Activated CD8-positive, alpha-beta T cell treated with anti-CD3 and anti-CD28 coated beads for 36 hours (primary cell): ENCODE measurements at places on chromosomes 16 and 17.

DNA sequence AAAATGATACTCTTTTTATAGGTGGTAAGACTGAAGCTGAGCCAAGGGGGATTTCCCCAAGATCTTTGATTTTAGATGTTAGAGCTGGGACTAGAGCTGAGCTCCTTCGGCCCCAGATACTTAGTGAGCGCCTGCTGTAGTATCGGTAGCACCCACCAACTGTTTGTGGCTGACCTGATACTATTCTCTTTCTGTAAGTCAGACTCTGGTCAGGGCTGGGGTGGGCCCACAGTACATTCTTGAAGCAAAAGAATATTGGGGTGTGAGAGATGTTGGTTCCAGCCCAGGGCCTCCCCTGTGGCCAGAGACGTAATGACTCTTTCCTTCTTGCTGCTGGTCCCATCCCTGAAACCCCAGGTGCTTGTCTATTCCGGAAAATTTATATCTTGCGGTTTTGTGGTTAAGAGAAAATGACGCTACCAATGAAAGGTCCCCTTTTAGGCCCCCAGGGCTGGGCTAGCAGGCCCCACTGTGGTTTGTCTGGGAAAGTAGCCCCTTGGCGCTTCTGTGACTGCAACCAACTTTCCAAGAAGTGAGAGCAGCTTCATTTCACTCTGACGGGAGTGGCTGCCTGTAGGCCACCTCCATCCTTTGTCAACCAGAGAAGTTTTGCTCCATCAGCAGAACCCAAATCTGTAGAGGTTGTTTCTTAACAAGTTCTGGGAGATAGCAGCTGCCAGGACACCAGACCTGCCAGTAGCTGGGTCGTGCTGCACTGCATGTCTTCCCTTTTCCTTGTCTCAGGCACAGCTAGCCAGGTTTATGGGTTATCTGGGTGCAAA lies 86.4 kb upstream of the LGALS9 start:
- peak; percentile 96 for DNase-seq
- peaks cover 3% of the 10 kb centered on the region for H3K36me3 ChIP-seq
- H3K4me1 ChIP-seq, result peaks cover 65% of the 10 kb centered on the region

DNA sequence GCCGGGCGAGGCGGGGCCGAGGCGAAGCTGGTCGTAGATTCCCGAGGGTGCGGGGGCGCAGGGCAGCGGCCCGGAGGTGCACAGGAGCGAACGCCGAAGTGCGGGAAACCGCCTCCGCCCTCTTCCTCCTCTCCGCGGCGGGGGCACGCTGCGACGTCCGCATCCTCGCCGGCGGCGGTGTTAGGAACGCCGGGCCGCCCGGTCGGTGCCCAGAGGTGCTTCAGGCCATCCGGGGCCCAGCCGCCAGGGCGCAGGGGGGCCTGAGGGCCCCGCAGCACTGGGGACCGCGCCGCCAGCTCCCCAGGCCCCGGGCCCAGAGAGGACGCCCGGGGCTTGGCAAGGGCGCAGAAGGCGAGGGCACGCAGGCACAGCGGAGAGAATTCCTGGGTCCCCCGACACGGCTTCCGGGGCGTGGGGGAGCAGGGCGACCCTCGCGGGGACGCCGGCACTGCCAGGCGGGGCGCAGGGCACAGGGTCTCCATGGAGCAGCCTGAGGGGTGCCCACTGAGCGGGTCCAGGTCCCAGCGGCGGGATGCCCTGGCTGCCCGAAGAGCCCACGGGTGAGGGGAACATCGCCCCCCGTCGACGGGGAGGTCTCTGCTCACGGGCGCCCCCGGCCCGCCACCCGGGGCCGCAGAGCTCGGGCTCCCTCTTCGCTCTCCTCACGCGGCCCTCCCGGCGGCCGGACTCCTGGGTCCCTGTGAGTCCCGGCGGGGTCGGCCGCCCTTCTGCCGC lies 576 bp downstream of the EPOP start:
- peak; percentile 52 for DNase-seq
- peaks cover 22% of the 10 kb centered on the region for H3K27me3 ChIP-seq
- H3K4me1 ChIP-seq, result peaks cover 41% of the 10 kb centered on the region
- H3K36me3 ChIP-seq, result peaks cover 17% of the 10 kb centered on the region

GRCh38 chr17:19911033-19911432 lies 43.3 kb upstream of the ULK2 start:
- no peak for DNase-seq
- H3K4me1 ChIP-seq, result no peaks in the 10 kb centered on the region
- no peak overlapping the region for H3K4me3 ChIP-seq
- peak overlapping the region; percentile 10 for H3K27ac ChIP-seq

- no peaks in the 10 kb centered on the region for H3K36me3 ChIP-seq
- H3K27me3 ChIP-seq, result peaks cover 22% of the 10 kb centered on the region
Observed at GRCh38 chr17:81381632-81382577, 13.4 kb upstream of the BAHCC1 start.

- H3K27me3 ChIP-seq, result no peaks in the 10 kb centered on the region
- no peak for DNase-seq
- no peak overlapping the region for H3K4me3 ChIP-seq
Observed at GRCh38 chr16:24773771-24774427, 44.4 kb downstream of the TNRC6A start.

GRCh38 chr17:48486557-48486956 lies 44.3 kb downstream of the HOXB1 start:
- peaks cover 29% of the 10 kb centered on the region for H3K4me1 ChIP-seq
- H3K27me3 ChIP-seq, result peaks cover 21% of the 10 kb centered on the region
- DNase-seq, result no peak
- H3K36me3 ChIP-seq, result no peaks in the 10 kb centered on the region

GRCh38 chr16:84091460-84091859 lies 25.3 kb downstream of the MBTPS1 start:
- peaks cover 33% of the 10 kb centered on the region for H3K4me1 ChIP-seq
- no peak overlapping the region for H3K27ac ChIP-seq
- no peak overlapping the region for H3K4me3 ChIP-seq

- DNase-seq, result no peak
- H3K36me3 ChIP-seq, result peaks cover 4% of the 10 kb centered on the region
- no peaks in the 10 kb centered on the region for H3K27me3 ChIP-seq
- H3K4me3 ChIP-seq, result no peak overlapping the region
- H3K4me1 ChIP-seq, result peaks cover 17% of the 10 kb centered on the region
Observed at GRCh38 chr17:57102122-57102521, 17.1 kb downstream of the AKAP1 start.

- peaks cover 8% of the 10 kb centered on the region for H3K4me1 ChIP-seq
- no peaks in the 10 kb centered on the region for H3K27me3 ChIP-seq
- no peak for DNase-seq
- no peak overlapping the region for H3K4me3 ChIP-seq
- peaks cover 17% of the 10 kb centered on the region for H3K36me3 ChIP-seq
Observed at GRCh38 chr17:4896332-4897197, 2.8 kb upstream of the C17orf107 start.

DNA sequence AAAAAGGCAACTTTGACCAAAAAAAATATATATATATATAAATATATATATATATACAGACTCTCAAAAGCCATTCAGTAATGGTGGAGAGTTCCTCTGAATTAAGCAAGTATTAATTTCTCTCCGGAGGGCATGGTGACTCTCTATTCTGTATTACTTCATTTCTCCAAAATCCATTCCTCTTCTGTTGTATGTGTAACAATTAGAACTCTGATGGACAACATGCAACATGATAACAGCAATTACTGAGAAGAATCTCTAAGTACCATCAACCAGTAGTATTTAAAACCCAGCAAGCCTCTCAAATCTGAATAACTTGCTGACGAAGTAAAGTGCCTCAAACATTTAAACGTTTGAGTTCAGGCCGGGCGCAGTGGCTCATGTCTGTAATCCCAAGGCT lies 2.3 kb downstream of the GRB2 start:
- H3K4me1 ChIP-seq, result peaks cover 42% of the 10 kb centered on the region
- H3K4me3 ChIP-seq, result peak overlapping the region; percentile 99
- H3K36me3 ChIP-seq, result peaks cover 13% of the 10 kb centered on the region
- H3K27ac ChIP-seq, result peak overlapping the region; percentile 66
- no peak for DNase-seq

DNA sequence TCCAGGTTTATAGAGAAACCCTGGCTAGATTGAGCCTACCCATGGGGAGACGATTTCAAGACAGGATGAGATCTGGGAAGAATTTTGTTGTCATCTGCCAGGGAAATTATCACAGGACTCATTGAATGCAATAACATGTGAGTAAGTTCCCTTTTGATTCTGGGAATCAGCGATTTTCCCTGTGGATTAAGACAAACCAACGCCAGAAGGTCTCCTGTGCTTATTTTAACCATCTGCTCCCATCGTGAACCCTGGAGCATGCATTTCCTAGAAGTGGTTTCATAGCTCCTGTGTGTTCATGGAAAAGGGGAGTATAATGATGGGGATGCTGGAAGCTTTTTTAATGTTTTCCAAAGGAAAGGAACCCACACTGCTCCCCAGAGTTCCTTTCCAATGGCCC lies 21.0 kb upstream of the ARHGAP44 start:
- no peak overlapping the region for H3K4me3 ChIP-seq
- H3K36me3 ChIP-seq, result no peaks in the 10 kb centered on the region
- no peak overlapping the region for H3K27ac ChIP-seq
- no peak for DNase-seq
- H3K27me3 ChIP-seq, result no peaks in the 10 kb centered on the region
- no peaks in the 10 kb centered on the region for H3K4me1 ChIP-seq

GRCh38 chr16:77823067-77823466 lies 34.7 kb downstream of the VAT1L start:
- no peak for DNase-seq
- peaks cover 17% of the 10 kb centered on the region for H3K27me3 ChIP-seq
- no peak overlapping the region for H3K27ac ChIP-seq

- H3K27me3 ChIP-seq, result no peaks in the 10 kb centered on the region
- peaks cover 24% of the 10 kb centered on the region for H3K4me1 ChIP-seq
- H3K27ac ChIP-seq, result no peak overlapping the region
- H3K36me3 ChIP-seq, result no peaks in the 10 kb centered on the region
- H3K4me3 ChIP-seq, result no peak overlapping the region
- DNase-seq, result no peak
Observed at GRCh38 chr16:88746506-88746905, 38.5 kb downstream of the PIEZO1 start.

- peak overlapping the region; percentile 94 for H3K27ac ChIP-seq
- peaks cover 58% of the 10 kb centered on the region for H3K4me1 ChIP-seq
- DNase-seq, result peak; percentile 60
- peaks cover 2% of the 10 kb centered on the region for H3K36me3 ChIP-seq
Observed at GRCh38 chr17:39753514-39754160, 15.9 kb downstream of the GRB7 start.

DNA sequence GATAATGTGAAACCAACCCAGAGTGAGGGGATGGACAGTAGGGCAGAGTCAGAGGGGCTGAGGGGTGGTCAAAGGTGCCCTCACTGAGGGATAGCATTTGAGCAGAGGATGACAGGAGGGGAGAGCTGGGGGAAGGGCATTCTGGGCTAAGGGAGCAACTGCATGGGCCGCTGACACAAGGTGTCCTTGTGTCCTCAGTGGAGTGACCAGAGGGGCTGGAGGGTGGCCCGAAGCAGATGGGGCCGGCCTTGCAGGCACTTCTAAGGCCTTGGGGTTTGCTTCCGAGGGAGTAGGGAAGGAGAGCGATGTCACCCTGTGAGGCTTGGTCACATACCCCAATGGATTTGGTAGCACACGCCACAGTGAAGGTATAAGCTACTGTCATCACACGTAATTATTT lies 10.0 kb downstream of the NUBP1 start:
- peaks cover 34% of the 10 kb centered on the region for H3K36me3 ChIP-seq
- H3K4me1 ChIP-seq, result peaks cover 20% of the 10 kb centered on the region
- no peaks in the 10 kb centered on the region for H3K27me3 ChIP-seq
- H3K27ac ChIP-seq, result no peak overlapping the region
- no peak overlapping the region for H3K4me3 ChIP-seq

- H3K36me3 ChIP-seq, result no peaks in the 10 kb centered on the region
- peaks cover 3% of the 10 kb centered on the region for H3K27me3 ChIP-seq
- no peak overlapping the region for H3K4me3 ChIP-seq
- no peak for DNase-seq
- no peaks in the 10 kb centered on the region for H3K4me1 ChIP-seq
Observed at GRCh38 chr16:49961089-49961488, 63.9 kb upstream of the CNEP1R1 start.

GRCh38 chr17:78573955-78574354 lies 3.2 kb downstream of the DNAH17 start:
- no peak for DNase-seq
- H3K27ac ChIP-seq, result no peak overlapping the region
- H3K27me3 ChIP-seq, result no peaks in the 10 kb centered on the region
- H3K4me3 ChIP-seq, result no peak overlapping the region

DNA sequence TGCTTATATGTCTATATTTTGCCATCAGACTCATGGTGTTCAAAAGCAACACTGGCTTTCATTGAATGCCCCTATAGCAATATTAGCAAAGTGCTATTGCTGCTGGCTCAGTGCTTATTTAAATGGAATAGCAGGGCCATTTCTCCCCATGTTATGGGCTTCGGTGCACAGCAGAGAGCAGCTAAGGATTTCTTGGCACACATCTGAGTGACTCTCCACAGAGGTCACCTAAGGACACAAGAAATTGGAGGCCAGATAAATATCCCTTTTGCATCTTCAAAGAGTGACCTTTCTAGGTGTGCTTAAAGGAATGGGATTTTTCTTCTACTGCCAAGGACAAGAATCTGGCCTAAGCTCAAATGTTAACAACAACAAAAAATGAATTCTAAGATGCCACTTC lies 751.8 kb downstream of the CDH11 start:
- H3K4me1 ChIP-seq, result no peaks in the 10 kb centered on the region
- no peak overlapping the region for H3K4me3 ChIP-seq
- no peaks in the 10 kb centered on the region for H3K36me3 ChIP-seq
- DNase-seq, result no peak

- H3K27ac ChIP-seq, result peak overlapping the region; percentile 26
- H3K36me3 ChIP-seq, result peaks cover 16% of the 10 kb centered on the region
- peaks cover 12% of the 10 kb centered on the region for H3K4me1 ChIP-seq
- no peak for DNase-seq
- H3K4me3 ChIP-seq, result no peak overlapping the region
- no peaks in the 10 kb centered on the region for H3K27me3 ChIP-seq
Observed at GRCh38 chr16:88614818-88615580, 23.4 kb upstream of the IL17C start.

- H3K4me1 ChIP-seq, result peaks cover 59% of the 10 kb centered on the region
- DNase-seq, result no peak
- H3K4me3 ChIP-seq, result no peak overlapping the region
- no peaks in the 10 kb centered on the region for H3K27me3 ChIP-seq
Observed at GRCh38 chr16:85004587-85005205, 6.6 kb downstream of the ZDHHC7 start.

- H3K4me3 ChIP-seq, result peak within 1 kb of the TSS; percentile 96
- DNase-seq, result peak; percentile 79
- H3K4me1 ChIP-seq, result peaks cover 15% of the 10 kb centered on the region
- H3K27ac ChIP-seq, result peak within 1 kb of the TSS; percentile 91
- H3K27me3 ChIP-seq, result no peaks in the 10 kb centered on the region
- peaks cover 2% of the 10 kb centered on the region for H3K36me3 ChIP-seq
Observed at GRCh38 chr17:63931981-63932561, at the start of gene CD79B. TSS of gene CD79B (minus strand) at chr17:63932331. CDS start at chr17:63932261, 70 bp downstream.

DNA sequence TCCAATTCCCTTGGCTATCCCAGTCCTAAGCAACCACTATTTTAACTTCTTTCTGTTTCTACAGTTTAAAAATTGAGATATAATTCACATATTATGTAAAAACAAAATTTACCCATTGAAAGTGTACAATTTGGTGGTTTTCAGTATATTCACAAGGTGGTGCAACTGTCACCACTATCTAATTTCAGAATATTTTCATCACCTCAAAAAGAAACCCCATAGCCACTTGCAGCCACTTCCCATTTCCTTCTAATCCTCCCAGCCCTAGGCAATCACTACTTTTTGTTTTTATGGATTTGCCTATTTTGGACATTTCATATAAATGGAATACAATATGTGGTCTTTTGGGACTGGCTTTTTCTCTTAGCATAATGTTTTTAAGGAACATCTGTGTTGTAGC lies 36.1 kb upstream of the NACA2 start:
- no peaks in the 10 kb centered on the region for H3K36me3 ChIP-seq
- H3K27me3 ChIP-seq, result peaks cover 26% of the 10 kb centered on the region
- no peak for DNase-seq
- no peak overlapping the region for H3K4me3 ChIP-seq
